ENCODE measurements at places on chromosomes 6 and 20.

- no peak for DNase-seq
Observed at GRCh38 chr6:145743332-145743731, 8.0 kb upstream of the EPM2A start.

GRCh38 chr20:2320813-2321658, 25.2 kb downstream of the TGM3 start:
- DNase-seq: no peak

- DNase-seq: no peak
Observed at GRCh38 chr6:32949113-32949512, 3.8 kb downstream of the HLA-DMA start.

GRCh38 chr6:48150701-48151100, 39.7 kb upstream of the PTCHD4 start:
- no peak for DNase-seq

DNA sequence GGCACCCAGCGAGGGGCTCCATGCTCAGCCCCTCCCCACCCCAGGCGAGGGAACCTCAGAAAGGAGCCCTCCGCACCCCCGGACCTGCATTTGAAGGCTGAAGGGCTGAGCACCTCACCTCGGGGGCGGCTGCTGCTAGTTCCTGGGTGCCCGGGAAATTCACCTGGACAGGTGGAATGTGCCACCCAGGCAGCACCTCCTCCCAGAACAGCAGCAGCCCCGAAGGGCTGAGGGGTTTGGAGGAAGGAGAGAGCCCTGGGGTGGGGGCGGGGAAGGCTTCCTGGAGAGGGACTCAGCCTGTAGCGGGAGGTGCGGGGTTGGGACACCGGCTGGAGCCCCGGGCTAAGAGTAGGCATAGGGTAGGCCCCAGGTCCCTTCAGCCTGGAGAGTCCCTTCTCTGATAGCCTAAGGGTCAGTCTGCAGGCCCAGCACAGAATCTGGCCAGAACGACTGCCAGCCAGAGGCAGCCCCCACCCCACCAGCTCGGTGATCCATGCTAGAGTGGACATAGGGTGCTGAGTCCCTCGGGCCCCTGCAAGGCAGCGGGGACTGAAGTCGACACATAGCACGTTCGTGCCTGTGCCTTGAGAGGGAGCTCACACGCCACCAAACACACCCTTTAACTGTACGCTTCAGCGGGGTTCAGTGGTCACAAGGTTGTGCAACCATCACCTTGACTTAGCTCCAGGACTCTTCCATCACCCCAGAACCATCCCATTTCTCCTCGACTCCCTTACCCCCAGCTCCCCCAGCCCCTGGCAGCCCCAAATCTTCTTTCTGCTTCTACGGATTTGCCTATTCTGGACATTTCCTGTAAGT, 180.9 kb downstream of the TAF4 start:
- no peak for DNase-seq

DNA sequence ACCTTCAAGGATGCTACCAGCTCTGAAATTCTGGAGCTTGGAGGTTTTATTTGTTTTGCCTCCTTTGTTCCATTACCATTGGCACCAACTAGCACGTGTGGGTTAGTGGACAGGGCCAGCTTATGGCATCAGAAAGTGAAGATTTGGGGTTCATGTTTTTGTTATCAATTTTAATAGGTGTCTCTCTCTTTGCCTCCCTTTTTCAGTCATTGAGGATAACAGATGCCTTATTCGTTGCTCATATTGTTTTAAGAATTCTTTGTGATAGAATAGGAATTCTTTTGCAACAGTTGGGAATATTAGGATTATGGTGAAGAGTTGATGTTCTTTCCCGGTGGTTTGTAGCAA, 22.9 kb downstream of the TMC2 start:
- DNase-seq: no peak
